ENCODE measurements at places on chromosomes 2 and 18.
A peak's percentile ranks its signal among the peaks of the same experiment; 100 is the strongest.

- DNase-seq: no peak
These were observed 674 bp downstream of the NCAPH start for GRCh38 chr2:96336104-96336775.

GRCh38 chr2:164103271-164103670 lies 367.5 kb upstream of the FIGN start:
- no peak for DNase-seq

DNA sequence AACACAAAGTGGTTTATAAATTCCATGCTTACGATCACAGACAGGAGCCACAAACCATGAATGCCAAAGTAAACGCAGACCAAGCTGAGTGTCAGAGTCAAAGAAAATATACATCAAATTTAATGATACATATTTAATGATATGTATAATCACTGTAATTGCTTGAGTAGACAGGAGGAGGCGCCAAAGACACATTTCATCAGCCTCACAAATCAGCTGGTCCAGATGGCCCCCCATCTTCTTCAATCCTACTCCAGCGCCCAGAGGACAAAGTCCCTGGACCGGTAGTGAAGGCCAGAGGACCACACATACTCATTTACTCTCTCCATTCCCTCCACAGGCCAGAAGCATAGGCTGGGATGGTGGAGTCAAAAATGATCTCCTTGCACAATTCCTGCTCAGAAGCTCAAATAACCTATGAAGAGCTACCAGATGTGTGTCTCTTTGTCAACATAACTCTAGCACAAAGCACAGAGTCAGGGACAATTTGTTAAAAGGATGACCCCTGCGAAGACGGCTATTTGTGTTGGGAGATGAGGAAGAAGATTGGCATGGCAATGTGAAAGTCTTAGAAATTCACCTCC lies 149.3 kb upstream of the PGAP1 start:
- DNase-seq: no peak

- DNase-seq: no peak
These were observed 391 bp downstream of the ZNF385B start for GRCh38 chr2:179861027-179861415.

GRCh38 chr2:227370791-227371312 lies 8.3 kb downstream of the TM4SF20 start:
- DNase-seq: no peak

DNA sequence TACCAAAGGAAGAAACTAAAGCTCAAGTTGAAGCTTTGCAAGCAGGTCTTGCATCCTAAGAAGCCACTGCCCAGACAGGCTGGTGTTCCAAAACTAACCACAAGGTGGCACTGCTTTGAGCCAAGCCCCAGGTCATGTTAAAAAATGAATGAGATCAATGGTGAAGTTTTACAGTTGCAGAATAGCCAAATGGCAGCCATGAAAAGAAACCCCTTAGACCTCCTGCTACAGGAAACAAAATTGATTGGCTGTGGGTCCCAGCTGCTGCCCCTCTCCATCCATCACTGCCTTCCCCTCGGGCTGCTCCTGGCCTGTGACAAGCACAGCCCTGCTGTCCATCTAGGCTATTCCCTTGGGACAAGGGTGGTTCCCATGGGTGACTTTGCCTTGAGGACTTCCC lies 20.7 kb upstream of the MREG start:
- DNase-seq: peak; percentile 69

- no peak for DNase-seq
These were observed 128.6 kb upstream of the ZSWIM2 start for GRCh38 chr2:186977433-186978045.

DNA sequence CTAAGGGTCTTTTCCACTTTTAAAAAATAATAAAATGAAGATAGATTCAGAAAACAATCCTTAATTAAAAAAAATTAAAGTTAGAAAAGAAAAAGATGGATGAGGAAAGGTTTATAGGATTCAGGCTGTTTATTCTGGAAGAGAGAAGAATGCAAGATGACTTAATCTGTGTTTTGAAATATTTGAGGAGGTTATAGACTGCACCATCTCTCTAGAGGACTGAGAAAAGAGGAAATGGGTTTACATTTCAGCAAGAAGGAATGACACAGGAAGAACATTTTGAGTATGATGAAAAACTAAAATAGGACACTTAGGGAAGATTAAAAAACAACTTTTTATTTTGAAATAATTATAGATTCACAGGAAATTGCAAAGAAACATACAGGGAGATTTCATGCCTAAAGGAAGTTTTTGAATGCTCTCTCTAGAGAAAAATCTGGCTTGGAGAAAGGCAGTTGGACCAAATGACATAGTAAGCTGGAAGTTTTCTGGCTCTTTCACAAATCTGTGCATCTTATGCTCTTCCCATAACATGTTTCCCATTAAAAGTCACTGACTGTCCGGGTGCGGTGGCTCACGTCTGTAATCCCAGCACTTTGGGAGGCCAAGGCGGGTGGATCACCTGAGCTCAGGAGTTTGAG lies 75.0 kb downstream of the CERS6 start:
- DNase-seq: no peak

- DNase-seq: no peak
These were observed 29.8 kb downstream of the ALPK2 start for GRCh38 chr18:58599106-58599505.

GRCh38 chr2:220166616-220167015 lies 539.2 kb downstream of the SLC4A3 start:
- DNase-seq: no peak

DNA sequence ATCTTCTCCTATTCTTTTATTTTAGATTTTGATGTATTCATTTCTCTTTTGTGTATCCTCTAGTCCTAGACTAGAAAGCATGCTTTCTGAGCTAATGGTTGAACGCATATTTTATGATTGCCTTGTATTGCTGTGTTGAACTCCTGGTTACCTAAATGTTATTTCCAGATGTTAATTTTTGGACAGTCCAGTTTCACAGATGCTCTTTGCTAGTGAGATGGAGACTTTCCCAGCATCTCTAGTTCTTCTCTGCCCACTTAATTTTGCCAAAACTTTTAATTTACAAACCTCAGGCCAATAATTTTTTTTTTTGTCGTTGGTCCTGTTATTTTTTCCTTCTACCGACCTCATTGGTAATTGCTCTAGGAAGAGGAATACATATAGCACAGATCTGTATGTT lies 153.2 kb downstream of the HAUS1 start:
- no peak for DNase-seq

GRCh38 chr2:203585516-203585915 lies 50.4 kb upstream of the RAPH1 start:
- DNase-seq: no peak

- no peak for DNase-seq
These were observed 27.2 kb downstream of the RNF152 start for GRCh38 chr18:61865466-61866175.

DNA sequence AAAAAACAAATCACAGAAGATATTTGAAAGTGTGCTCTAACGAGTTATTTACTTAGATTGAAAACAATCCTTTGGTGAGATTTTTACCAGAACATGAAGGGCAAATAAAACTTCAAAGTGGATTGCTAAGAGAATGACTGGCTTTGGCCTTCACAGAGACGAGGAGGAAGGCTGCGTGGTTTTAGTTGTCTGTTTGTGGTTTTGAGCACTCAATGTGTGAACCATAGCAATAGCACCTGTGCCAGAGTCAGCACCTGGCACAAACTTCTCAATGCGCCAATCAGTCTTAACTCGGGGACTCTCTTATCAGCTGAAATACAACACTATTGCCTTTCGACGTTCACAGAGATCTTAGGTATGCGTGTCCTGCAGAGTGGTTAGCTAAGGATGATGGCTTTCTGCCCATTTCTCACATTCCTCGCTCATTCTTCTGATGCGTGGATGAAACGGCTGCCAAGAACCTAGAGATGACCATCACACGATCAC lies 70.0 kb downstream of the MBP start:
- DNase-seq: no peak

- no peak for DNase-seq
These were observed 74.5 kb downstream of the MEX3C start for GRCh38 chr18:51123046-51123395.

GRCh38 chr2:42339191-42339912 lies 21.7 kb downstream of the COX7A2L start:
- no peak for DNase-seq

All from globus pallidus (tissue), 1 donor.